Activated naive CD8-positive, alpha-beta T cell treated with anti-CD3 and anti-CD28 coated beads, Interleukin-2, amount 10 ng/mL, durations not matched to agents 7 days and 5 days (primary cell): ENCODE measurements at places on chromosomes 13 and 19. TPM values are rescaled to one million over a fixed set of nuclear protein-coding genes. Genes with fewer than 3 reads are reported as not detected.

MAB21L1 gene
- total RNA-seq: 0.09 TPM

NRTN gene
- total RNA-seq: 0.45 TPM

LILRB1 gene
- 2.3 TPM for total RNA-seq

MFSD12 gene
- total RNA-seq: 90.8 TPM

ODAD3 gene
- not detected for total RNA-seq

CD33 gene
- total RNA-seq: 7.7 TPM

METTL21C gene
- not detected for total RNA-seq

ZNF729 gene
- not detected for total RNA-seq

NLRP7 gene
- not detected for total RNA-seq

RAB20 gene
- 8.8 TPM for total RNA-seq

TLE2 gene
- 5.0 TPM for total RNA-seq

ATP7B gene
- total RNA-seq: 0.64 TPM

CACNG8 gene
- total RNA-seq: not detected

RYR1 gene
- 3.5 TPM for total RNA-seq

NLRP5 gene
- total RNA-seq: not detected

PLK5 gene
- total RNA-seq: not detected

ZNF560 gene
- total RNA-seq: 0.34 TPM

SH2D3A gene
- 35.7 TPM for total RNA-seq

MISP3 gene
- 1.6 TPM for total RNA-seq

ICAM4 gene
- 1.7 TPM for total RNA-seq

P2RY11 gene
- total RNA-seq: 53.6 TPM

MEIOSIN gene
- not detected for total RNA-seq

SHD gene
- not detected for total RNA-seq

RTBDN gene
- total RNA-seq: not detected
